ENCODE measurements at places on chromosomes 13 and 19. TPM values are rescaled to one million over a fixed set of nuclear protein-coding genes. Genes with fewer than 3 reads are reported as not detected.

The GDF15 gene
- total RNA-seq: 1.8 TPM

GRCh38 chr19:41479757-41480191 is 36.8 kb downstream of the ERICH4 start:
- DNase-seq: no peak

The PABPC3 gene
- total RNA-seq: 0.16 TPM

The ZNF708 gene
- 65.4 TPM for total RNA-seq

DNA sequence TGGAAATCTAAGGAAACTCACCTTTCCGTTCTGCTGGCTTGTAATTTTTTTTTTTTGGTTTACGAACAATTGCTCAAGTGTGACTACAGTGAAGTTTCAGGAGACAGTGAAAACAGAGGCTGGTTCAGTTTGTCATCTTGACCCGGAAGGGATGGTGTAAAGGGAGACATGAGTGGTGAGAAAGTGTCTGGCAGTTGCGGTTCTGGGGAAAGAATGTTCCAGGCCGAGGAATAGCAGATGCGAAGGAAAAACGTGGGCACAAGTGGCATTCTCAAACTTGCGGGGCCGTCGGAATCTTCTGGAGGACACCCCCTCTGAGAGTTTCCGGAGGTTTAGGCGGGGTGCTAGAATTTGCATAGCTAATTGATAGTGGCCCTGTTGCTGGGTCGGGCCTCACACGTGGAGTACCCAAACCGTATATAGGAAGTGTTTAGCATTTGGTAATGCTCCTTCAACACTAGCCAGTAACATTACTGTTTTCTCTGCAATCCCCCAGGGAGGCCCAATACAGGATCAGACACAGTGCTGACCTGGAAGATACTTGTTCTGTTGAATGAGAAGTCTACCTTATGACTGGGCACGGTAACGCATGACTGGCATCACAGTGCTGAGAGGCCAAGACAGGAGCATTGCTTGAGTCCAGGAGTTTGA is 2.8 kb upstream of the TNFSF9 start:
- DNase-seq: no peak

The RNF225 gene
- not detected for total RNA-seq

- DNase-seq: no peak
Measured at GRCh38 chr19:3179739-3180293, 1.2 kb downstream of the S1PR4 start.

GRCh38 chr13:49812812-49813211 is 20.3 kb upstream of the KPNA3 start:
- DNase-seq: no peak

GRCh38 chr19:18017275-18018083 is 9.5 kb downstream of the ARRDC2 start:
- DNase-seq: no peak

GRCh38 chr13:62524498-62524897 is 1108.8 kb upstream of the PCDH20 start:
- no peak for DNase-seq

The PIK3R2 gene
- 67.6 TPM for total RNA-seq

The EPS8L1 gene
- not detected for total RNA-seq

DNA sequence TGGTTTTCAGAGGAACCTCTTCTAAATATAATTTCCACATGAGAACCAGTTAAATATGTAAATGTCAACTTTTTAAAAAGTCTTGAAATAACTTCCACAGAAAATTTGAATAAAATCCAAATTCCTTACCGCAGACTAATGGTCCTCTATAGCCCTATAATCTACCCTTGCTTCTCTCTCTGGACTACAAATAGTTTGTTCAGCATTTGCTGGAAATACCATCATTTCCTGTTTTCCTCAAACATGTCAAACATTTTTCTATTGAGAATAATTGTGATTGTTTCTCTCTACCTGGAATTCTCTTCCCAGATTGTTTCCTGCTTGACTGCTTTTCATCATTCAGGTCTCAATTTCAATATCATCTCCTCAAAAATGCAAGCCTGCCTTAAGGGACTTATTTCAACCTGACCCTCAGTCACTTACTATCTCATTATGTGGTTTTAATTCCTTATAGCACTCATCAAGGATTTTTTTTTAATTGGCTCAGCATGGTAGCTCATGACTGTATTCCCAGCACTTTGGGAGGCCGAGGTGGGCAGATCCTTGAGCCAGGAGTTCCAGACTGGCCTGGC is 898.9 kb upstream of the MIR17HG start:
- no peak for DNase-seq

- no peak for DNase-seq
Measured at GRCh38 chr13:44763615-44764301, 187.6 kb upstream of the TSC22D1 start.

GRCh38 chr19:34507414-34508067 is 26.0 kb downstream of the WTIP start:
- no peak for DNase-seq

DNA sequence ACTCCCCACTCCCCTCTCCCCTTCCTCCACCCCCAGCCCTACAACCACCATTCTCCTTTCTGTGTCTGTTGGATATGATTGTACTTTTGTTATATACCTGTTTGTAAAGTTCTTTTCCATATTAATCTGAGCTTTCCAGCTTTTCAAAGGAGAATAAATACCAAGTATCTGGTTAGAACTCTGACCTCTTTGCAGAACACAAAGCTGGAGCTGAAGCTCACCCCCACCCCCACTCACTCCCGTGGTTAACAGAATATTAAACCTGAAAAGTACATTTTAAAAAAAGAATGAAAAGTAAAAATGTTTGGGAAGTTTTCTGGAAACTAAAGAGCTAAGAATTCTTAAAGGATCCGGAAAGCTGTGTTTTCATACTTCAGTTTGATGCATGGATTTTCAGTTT is 155.2 kb upstream of the RNF113B start:
- no peak for DNase-seq

GRCh38 chr13:41740479-41740878 is 220.4 kb downstream of the VWA8 start:
- no peak for DNase-seq

GRCh38 chr13:40368127-40368891 is 298.1 kb downstream of the FOXO1 start:
- no peak for DNase-seq

- DNase-seq: no peak
Measured at GRCh38 chr13:39196965-39197646, 158.8 kb downstream of the NHLRC3 start.

The FGF14 gene
- total RNA-seq: 57.7 TPM

The LRRC63 gene
- 3.8 TPM for total RNA-seq

The WDR87 gene
- not detected for total RNA-seq

The ZNF20 gene
- 2.3 TPM for total RNA-seq

DNA sequence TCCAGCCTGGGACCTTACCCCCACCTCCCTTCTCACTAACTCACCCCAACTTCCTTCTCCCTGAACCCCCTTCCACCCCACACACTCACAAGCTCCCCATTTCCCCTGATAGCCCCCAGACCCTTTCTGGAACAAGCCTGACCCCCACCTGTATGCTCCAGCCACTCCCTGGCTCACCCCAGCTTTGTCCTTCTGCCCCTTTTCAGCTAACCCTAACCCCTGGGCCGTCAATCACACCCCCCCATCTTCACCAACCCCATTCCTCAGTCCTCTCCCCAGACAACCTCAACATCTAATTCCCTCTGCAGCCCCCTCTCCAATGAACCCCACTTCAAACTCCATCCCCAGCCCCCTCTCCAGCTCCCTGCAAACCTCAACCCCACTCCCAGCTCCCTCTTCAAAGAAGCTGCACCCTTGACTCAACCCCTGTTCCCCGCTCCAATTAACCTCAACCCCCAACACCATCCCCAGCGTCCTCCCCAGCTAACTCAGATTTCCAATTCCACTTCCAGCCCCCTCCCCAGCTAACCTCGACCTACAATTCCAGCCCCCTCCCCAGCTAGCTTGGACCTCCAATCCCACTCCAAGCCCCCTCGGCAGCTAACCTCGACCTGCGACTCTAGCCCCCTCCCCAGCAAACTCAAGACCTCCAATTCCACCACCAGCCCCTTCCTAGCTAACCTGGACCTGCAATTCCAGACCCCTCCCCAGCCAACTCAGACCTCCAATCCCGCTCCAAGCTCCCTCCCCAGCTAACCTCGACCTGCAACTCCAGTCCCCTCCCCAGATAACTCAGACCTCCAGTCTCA is 929 bp downstream of the GNG7 start:
- no peak for DNase-seq

DNA sequence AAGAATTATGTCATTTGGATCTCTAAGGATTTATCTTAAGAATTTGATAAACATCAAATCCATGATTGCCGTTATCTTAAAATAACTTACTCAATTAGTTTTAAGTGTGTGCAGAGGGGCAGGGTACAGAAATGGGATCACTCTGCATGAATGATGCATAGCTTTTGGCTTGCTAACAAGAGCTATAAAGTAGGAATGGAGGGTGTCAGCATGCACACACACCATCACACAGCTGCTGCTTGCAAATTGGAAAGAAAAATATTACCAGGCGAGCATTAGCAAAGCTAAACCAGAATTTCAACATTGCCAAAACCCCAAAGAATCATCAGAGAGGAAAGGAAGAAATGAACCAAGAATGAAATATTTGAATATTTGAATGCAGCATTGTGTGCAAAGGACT is 580.6 kb downstream of the LMO7 start:
- no peak for DNase-seq

DNA sequence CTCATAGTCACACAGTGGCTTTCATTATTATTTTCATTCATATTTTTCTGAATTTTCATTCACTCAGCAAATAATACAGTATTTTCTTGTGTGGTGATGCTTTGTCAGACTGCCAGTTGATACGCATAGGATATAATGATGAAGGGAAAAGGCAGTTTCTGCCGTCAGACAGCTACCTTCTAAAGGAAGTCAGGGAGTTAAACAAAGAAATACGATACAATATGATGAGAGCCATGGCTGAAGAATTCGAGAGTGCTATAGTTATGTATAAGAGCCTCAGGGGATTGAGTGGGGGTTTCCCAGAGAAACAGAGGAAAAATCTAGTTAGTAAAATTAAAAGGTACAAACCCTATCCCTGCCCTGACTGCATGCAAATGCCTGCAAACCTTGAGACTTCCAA is 479.1 kb downstream of the OLFM4 start:
- no peak for DNase-seq

GRCh38 chr13:97359181-97360057 is 74.5 kb upstream of the RAP2A start:
- DNase-seq: no peak

The USPL1 gene
- total RNA-seq: 20.7 TPM

DNA sequence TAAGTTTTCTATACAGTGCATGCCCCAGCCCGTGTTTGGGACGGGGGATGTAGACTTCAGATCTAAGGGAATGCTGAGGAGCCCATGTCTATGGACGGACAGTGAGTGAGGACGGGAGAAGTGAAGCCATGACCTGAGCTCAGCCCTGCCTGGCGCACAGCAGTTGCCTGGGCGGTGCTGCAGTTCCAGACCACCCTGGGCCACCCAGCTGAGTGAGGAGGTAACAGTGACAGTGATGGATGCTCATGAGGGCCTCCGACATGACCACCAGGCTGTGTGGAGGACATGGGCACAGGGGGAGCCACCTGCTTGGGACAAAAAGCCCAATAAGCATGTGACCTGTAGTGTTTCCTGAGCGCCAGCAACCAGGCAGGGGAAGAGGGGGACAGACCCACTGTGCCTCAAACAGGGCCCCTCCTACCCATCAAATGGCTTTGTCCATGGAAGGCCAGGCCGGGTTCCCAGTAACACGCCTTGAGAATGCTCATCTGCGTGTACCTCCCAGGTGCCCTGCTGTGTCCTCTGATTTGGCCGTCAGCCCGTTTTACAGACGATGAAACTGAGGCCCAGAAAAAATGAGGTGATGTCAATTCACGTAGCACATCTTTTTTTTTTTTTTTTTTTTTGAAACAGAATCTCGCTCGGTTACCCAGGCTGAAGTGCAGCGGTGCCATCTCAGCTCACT is 22.6 kb downstream of the NOSIP start:
- DNase-seq: no peak

GRCh38 chr13:33710924-33711323 is 107.0 kb upstream of the RFC3 start:
- no peak for DNase-seq

DNA sequence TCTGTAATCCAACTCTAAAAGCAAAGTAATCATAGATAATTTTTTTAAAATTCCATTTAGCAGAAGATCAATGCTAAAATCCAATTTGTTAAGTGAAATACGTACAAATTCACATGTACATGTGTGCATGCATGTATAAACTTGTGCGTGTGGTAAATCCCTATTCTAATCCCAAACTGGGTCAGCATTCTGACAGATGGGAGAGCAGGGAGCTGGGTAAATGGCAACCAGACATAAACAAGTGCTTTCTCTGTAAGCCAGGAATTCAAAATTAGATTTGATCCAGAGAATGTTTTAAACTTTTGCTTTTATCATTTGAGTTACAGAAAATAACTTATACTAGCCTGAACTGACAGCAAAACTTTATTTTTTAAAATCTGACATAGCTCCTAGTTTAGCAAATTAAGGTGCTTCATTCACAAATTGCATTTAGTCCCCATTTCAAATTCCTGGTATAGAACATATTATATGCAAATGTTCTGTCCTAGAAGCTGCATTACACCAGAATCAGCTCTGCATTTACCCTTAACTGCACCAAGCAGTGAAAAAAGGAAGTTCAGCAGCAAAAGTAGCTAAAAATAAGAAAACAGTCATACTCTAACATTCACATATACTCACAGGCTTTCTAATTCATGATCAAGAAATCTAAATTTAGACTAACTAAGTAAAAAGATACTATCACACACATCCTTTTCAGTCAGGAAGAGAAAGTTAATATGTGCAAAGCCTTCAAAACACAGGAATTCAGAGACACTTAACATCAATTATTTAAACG is 32.6 kb downstream of the UBL3 start:
- DNase-seq: no peak

DNA sequence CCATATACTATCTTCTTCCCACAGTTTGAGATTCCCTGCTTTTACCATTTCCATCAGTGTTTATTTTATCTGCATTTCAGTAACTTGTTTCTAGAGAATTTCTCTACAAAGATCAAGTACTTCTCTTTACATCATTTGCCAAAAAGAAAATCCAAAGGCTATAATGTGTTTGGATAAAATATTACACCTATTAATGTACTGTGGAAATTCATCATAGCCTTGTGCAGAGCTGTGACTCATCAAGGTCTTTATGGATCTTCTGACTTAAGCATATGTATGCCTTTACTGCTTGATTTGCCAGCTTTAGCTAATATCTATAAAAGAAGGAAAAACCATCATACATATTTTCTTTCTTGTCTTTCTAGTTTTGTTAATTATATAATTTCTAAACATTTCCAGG is 9.6 kb upstream of the HTR2A start:
- no peak for DNase-seq

DNA sequence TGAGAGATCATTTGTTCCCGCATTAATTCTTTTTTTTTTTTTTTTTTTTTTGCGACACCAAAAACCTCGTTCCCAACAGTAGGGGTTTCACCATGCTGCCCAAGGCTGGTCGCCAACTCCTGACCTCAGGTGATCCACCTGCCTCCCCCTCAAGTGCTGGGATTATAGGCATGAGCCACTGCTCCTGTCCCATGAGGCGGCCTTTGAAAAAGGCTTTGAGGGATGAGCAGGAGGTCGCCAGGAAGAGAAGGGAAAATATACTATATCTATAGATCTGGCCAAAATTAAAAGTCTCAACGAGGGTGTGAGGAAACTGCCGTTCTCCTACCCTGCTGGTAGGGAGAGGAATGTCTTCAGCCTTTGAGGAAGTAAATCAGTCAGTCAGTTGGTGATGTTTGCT is 26.2 kb downstream of the ZNF473 start:
- DNase-seq: no peak

GRCh38 chr19:5104871-5105351 is 136.0 kb downstream of the KDM4B start:
- no peak for DNase-seq

The CRLF1 gene
- total RNA-seq: 14.7 TPM
